ENCODE measurements at places on chromosomes 5 and 9.

GRCh38 chr9:137030538-137031527, 1.1 kb downstream of the FUT7 start:
- peak; percentile 57 for DNase-seq
- H3K4me1 ChIP-seq, result peaks cover 87% of the 10 kb centered on the region
- H3K27ac ChIP-seq, result peak overlapping the region; percentile 92
- peak overlapping the region; percentile 68 for H3K4me3 ChIP-seq
- no peaks in the 10 kb centered on the region for H3K27me3 ChIP-seq

DNA sequence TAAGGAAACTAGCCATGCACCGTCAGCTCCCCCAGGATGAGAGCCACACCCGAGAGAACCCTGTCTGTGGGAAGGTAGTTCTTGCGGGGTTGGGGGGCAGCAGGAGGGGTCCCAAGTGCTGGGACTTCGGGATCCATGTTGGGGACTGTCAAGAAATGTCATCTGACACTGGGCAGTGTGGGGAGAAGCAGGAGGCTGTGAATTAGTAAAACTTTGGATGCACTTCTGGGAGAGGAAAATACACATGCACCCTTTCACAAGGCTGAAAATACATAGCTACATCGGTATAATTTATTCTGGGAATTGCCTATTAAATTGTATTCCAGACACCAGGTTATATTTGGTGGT, 109.6 kb upstream of the RPS23 start:
- H3K27ac ChIP-seq, result no peak overlapping the region
- DNase-seq, result no peak
- H3K4me1 ChIP-seq, result peaks cover 6% of the 10 kb centered on the region
- H3K4me3 ChIP-seq, result no peak overlapping the region
- no peaks in the 10 kb centered on the region for H3K27me3 ChIP-seq

DNA sequence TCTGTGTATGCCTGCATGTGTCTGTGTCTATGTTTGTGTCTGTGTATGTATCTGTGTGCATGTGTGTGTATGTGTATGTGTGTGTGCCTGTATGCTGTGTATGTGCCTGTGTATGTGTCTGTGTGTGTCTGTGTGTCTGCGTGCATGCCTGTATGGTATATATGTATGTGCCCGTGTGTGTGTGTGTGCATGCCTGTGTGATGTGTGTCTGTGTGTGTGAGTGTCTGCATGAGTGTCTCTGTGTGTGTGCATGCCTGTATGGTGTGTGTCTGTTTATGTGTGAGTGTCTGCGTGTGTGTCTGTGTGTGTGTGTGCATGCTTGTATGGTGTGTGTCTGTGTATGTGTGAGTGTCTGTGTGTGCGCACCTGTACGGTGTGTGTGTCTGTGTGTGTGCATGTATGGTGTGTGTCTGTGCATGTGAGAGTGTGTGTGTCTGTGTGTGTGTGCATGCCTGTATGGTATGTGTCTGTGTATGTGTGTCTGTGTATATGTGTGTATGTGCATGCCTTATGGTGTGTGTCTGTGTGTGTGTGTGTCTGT, 137.1 kb upstream of the IRX2 start:
- no peaks in the 10 kb centered on the region for H3K36me3 ChIP-seq
- H3K27ac ChIP-seq, result no peak overlapping the region
- no peaks in the 10 kb centered on the region for H3K27me3 ChIP-seq
- no peak for DNase-seq
- H3K4me3 ChIP-seq, result no peak overlapping the region

- peaks cover 6% of the 10 kb centered on the region for H3K4me1 ChIP-seq
- no peak for DNase-seq
- no peaks in the 10 kb centered on the region for H3K27me3 ChIP-seq
- no peak overlapping the region for H3K27ac ChIP-seq
- H3K36me3 ChIP-seq, result no peaks in the 10 kb centered on the region
Measured at GRCh38 chr9:129221233-129221632, 43.2 kb upstream of the IER5L start.

- no peaks in the 10 kb centered on the region for H3K36me3 ChIP-seq
- H3K4me1 ChIP-seq, result no peaks in the 10 kb centered on the region
- H3K27me3 ChIP-seq, result peaks cover 22% of the 10 kb centered on the region
- no peak within 1 kb of the TSS for H3K27ac ChIP-seq
- no peak within 1 kb of the TSS for H3K4me3 ChIP-seq
Measured at GRCh38 chr9:83062651-83063527, at the start of gene RASEF. RASEF (minus strand) TSS chr9:83063142; CDS start chr9:83062867, 275 bp downstream.

DNA sequence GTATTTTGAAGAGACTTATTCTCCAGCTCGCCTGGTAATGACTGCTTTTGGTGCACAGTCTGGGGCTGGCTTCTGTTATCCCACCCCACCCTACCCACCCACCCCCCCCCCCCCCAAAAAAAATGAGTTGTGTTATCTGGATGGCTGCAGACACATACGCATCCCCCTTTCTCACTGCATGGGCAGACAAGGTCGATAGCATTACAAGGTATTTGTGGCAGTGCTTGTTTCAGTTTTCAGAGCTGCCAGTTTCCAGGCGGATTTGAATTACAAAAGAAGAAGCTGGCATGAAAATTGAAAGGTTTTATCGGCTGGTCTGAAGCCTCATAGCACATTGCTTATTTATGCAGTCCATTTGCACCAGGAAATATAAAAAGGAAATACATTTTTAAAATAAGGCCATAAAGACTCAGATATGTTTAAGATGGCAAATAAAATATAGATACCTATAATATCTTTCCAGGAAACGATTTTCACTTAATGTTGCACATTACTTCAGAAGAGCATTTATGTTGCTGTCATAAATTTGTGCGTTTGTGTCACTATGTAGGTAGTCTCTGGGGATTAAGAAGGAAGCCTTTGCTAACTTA, 85.1 kb upstream of the GRHPR start:
- no peak for DNase-seq
- no peak overlapping the region for H3K27ac ChIP-seq
- H3K27me3 ChIP-seq, result no peaks in the 10 kb centered on the region
- H3K4me3 ChIP-seq, result no peak overlapping the region

Data from CD14-positive monocyte (primary cell).